ENCODE measurements at places on chromosomes 4 and X.
A peak's percentile ranks its signal among the peaks of the same experiment; 100 is the strongest.

GRCh38 chr4:77818602-77819403, at the start of gene CNOT6L:
TSS of gene CNOT6L (minus strand) at chr4:77819368. CDS start at chr4:77819308, 60 bp downstream.
- DNase-seq: peak; percentile 80

DNA sequence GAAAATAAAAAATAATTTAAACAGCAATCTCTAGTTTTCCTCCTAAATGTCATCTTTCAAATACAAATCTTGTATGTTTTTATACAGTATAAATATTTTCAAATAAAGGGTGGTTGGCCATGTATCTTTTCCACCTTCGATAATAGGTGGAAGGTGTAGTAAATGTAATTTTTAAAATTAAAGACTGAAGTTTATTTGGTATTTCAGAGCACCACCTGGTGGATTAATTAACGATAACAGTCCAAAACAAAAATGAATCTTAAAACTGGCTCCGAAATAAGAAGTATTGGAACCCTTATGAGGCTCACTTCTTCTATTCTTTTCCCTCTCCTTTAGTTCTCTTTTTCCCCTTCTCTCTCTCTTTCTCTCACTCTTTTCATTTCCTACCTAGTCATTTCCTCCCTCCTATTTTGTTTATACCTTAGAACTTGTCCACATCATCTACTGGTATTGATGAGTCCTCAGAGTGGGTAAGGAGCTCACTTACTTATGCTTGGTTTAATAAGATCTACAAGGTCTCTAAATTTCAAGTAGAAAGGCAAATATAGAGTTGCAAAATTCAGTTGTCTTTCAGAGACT, 82.9 kb upstream of the EXOC1L start:
- no peak for DNase-seq

GRCh38 chr4:5750052-5750945, 39.3 kb downstream of the EVC start:
- no peak for DNase-seq

GRCh38 chr4:55598641-55599040, 6.6 kb upstream of the PDCL2 start:
- DNase-seq: no peak

GRCh38 chr4:102492531-102493241, 8.5 kb upstream of the NFKB1 start:
- no peak for DNase-seq

DNA sequence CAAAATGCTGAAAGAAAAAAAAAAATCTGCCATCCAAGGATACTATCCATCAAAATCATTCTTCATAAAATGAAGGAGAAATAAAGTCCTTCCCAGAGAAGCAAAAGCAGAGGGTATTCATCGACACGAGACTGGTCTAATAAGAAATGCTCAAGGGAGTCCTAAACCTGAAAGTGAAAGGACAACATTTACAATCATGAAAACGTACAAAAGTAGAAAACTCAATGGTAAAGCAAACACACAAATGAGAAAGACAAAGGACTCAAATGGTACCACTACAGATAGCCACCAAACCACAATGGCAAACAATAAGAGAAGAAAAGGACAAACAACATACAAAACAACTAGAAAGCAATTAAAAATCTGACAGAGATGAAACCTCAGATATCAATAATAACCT, 41.0 kb downstream of the CD99L2 start:
- DNase-seq: no peak

GRCh38 chr4:133156556-133156955, 7.5 kb downstream of the PCDH10 start:
- no peak for DNase-seq

DNA sequence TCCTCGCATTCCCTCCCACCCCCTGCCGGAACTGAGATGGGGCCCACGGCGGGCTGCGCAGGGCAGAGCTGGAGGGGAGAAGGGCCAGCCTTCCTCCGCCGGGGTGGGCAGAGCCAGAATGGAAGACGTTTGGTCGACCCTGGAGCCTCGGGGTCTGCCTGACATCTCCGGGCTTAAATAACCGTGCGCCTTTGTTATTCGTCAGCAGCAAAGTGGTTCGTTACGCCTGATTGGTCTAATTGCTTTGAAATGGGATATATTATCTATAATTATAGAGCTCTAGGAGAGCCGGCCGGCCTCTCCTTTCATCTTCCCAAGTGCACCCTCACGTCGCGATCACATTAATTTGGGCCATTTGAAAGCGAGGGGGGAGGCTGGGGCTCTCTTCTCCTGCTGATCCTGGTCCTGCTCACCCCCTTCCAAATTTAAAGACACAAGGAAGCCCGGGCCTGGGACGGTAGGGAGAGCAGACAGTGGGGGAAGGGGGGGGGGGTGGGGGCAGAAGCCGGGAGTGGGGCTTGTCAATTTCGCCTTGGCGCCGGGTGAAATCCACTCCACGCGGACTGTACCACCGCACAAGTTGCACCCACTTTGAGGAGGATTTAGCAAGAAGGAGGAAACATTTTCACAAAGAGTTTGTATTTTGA, 4.7 kb upstream of the MSX1 start:
- DNase-seq: no peak

GRCh38 chr4:12492730-12493393, 991.3 kb downstream of the RAB28 start:
- DNase-seq: no peak

- DNase-seq: no peak
Measured at GRCh38 chr4:148332486-148332885, 109.7 kb downstream of the NR3C2 start.

GRCh38 chr4:57374866-57375595, 264.8 kb upstream of the IGFBP7 start:
- no peak for DNase-seq

GRCh38 chrX:135651647-135652295, 61.7 kb upstream of the CT45A1 start:
- DNase-seq: no peak

DNA sequence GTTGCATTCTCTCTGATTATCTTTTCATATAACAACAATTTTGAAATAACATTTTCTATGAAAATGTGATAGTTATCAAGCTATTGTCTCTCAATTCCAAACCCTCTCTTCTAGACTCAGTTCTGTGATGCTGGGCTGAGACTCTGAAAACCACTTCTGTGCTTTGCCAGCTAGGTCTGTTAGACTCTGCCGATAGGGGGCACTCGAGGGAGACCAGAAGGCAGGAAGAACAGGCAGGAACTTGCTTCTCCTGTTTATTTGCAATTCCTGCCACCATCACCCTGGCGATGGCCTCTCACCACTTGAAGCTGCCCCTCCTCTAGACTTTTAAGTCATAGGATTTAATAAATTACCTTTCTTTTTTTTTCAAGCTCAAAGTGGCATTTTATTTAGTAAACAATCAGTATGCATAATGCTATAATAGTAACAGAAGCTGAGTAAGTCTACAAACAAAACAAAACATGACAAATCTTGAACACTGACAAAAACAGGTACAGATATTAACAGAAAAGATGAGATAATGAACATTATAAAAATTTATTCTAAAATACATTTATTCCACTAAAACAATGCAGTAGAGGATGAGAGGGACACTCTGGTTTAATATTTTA, 49.7 kb downstream of the RASL11B start:
- peak; percentile 27 for DNase-seq

DNA sequence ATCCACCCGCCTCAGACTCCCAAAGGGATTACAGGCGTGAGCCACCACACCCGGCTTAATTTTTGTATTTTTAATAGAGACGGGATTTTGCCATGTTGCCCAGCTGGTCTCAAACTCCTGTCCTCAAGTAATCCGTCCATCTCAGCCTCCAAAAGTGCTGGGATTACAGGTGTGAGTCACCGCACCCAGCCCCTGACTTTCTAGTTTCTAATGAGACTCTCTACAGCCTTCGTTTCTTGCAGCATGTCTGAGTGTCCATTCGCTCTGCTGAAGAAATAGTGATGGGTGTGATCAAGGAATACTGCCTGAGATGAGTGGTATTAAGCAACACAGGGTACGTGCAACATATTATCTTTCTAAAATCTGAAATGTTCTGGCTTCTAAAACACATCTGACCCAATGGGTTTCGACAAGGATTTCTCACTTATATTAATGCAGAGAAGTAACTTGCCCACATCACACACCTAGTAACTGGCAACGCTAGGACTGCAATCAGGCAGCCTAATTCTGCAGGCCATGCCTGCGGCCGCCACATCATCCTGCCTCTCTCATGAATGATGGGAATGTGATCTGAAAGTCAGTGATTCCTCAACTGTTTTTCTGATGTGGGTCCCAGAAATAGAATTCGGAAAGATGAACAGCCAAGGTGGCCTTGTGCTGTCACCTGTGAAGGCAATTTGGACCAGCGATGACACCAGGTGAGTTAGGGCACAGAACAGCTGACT, 74.3 kb downstream of the RBM47 start:
- no peak for DNase-seq

GRCh38 chr4:120765260-120765680, 157.3 kb downstream of the PRDM5 start:
- no peak for DNase-seq
